ENCODE measurements at places on chromosomes 16 and 17. TPM values are rescaled to one million over a fixed set of nuclear protein-coding genes. Genes with fewer than 3 reads are reported as not detected.
A peak's percentile ranks its signal among the peaks of the same experiment; 100 is the strongest.

GRCh38 chr17:57002904-57003303, 25.0 kb downstream of the SCPEP1 start:
- ATAC-seq: no peak

GRCh38 chr17:66775881-66776400, 59.0 kb upstream of the CACNG5 start:
- ATAC-seq: no peak

DNA sequence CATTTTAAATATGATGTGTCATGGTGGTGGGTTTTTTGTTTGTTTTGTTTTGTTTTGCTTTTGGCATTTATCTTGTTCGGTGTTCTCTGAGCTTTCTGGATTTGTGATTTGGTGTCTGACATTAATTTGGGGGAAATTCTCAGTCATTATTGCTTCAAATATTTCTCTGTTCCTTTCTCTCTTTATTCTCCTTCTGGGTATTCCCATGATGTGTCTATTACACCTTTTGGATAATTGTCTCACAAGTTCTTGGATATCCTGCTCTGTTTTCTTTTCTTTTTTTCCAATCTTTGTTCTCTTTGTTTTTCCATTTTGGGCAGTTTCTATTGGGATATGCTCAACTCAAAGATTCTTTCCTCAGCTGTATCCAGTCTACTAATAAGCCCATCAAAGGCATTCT, 88.5 kb downstream of the MARCHF10 start:
- no peak for ATAC-seq

- peak; percentile 68 for ATAC-seq
These were observed at the start of gene SAMD14 for GRCh38 chr17:50129728-50130558. TSS of gene SAMD14 (minus strand) at chr17:50130160. CDS start at chr17:50124959, 5,201 bp downstream.

GRCh38 chr17:74234486-74234885, 21.1 kb downstream of the TTYH2 start:
- ATAC-seq: no peak

DNA sequence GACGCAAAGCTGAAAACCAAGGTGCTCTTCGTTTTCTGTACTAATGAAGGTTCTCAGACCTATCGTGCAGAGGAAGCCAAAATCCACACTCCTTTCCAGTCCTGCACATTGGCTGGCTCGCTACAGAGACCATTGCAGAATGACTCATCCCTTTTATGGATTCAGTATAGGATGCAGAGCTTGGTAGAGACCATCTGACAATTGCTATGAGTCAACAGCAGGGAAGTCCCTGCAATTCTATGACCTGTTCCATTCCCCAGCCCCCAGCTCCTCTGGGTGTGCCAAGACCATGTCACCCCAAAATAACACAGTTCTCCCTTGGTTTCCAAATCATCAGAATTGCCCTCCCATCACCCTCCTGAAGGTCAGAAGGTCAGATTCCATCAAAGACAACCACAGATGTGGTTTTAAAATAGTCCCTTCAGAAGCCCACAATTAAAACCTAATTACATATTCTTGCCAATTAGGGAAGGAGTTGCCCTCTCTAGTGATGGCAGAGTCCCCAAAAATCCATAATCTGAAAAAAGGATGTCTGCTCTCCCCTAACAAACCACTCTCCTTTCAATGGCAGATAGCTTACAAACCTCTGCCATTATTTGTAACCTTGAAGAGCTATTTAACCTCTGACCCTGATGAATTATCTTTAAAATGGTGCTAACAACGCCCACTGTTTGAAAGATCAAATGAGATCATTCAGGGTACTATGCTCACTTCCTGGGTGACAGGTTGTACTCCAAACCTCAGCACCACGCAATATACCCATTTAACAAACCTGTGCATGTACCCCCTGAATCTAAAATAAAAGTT, 108.2 kb upstream of the RBBP6 start:
- ATAC-seq: peak; percentile 48

- ATAC-seq: no peak
These were observed 11.4 kb upstream of the MAP2K3 start for GRCh38 chr17:21272881-21273792.

GRCh38 chr16:67170168-67170948, at the start of gene NOL3:
TSS of gene NOL3 (plus strand) at chr16:67170538.
- peak; percentile 69 for ATAC-seq

DNA sequence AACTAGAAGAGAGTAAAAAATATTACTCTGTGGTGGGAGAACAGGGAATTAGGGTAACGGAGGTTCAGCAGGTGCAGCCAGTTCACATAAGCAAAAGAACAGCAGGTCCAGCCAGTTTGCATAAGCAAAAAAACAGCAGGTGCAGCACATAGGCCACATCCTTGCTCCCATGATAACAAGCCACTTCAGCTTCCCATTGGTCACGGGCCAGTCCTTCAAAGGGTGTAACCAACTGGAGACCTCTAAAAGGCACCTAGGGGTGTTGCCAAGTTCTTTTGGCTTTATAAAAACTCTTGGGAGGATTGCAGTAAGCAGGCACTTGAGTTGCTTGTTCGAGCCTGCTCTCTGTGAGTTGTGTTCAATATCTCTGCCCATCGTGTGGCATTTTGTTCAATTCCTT, 488.1 kb downstream of the XYLT1 start:
- ATAC-seq: no peak

DNA sequence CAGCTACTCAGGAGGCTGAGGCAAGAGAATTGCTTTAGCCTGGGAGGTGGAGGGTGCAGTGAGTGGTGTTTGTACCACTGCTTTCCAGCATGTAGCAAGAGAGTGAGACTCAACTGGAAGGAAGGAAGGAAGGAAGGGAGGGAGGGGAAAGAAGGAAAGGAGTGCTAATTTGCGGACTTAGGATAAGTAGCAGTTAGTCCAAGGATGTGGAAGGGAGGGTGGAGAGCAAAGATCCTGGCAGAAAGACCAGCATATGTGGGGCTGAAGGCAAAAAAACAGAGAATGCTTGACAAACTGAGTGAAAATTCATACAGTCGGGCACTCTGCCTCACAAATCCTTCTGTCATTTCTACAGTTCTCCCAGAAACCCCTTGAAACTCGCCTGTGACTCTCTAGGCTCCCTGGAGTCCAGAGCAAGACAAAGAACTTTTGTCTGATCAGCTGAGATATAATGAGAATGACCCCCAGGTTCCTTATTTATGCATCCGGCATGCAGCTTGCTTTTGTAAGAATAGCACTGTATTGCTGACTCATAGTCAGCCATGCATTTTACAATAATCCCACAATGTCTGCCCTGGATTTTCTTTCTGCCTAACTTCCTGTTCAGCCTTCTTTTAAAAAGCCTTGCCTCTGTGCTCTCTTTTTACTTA, 31.5 kb downstream of the CDK5RAP3 start:
- no peak for ATAC-seq

- no peak for ATAC-seq
These were observed 9.9 kb upstream of the FOXJ1 start for GRCh38 chr17:76150712-76151622.

DNA sequence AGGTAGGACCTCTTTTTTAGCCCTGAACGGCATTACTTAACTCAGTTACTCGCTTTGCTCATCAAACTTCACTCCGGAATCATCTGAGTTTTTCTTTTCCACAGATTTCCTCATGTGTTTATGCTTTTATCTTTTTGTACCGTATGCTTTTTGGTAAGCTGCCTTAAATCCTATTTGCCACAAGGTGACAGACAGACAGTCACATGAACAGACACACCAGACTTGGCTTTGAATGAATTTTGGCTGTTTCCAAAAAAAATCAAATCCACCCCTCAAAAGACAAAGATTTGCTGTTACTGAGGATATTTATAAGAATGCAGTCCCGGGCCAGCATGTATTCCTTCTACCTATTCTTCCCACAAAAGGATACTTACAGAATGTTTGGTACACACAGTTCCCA, 10.9 kb downstream of the GAS7 start:
- no peak for ATAC-seq

- no peak for ATAC-seq
These were observed 15.1 kb downstream of the ANKFY1 start for GRCh38 chr17:4248504-4249277.

GRCh38 chr16:3706253-3707012, 10.9 kb downstream of the TRAP1 start:
- ATAC-seq: no peak

FNDC8 gene
- total RNA-seq: not detected

FBXW10 gene
- 0.78 TPM for total RNA-seq

HYDIN gene
- not detected for total RNA-seq

DPEP3 gene
- not detected for total RNA-seq

FKBP10 gene
- 0.09 TPM for total RNA-seq

SHISA6 gene
- not detected for total RNA-seq

ITGB3 gene
- total RNA-seq: not detected
